ENCODE measurements at places on chromosomes 4 and X.

DNA sequence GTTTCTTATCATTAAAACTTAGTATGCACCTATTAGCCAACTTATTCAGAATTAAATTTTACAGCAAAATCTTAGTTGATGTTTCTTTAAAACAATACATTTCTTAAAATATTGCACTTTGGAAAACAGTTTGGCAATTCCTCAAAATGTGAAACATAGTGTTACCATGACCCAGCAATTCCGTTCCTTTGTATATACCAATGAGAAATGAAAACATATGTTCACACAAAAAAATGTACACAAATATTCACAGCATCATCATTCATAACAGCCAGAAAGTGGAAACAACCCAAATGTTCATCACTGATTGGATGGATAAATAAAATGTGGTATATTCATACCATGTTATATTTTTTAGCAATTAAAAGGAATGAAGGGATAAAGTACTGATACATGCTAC lies 50.2 kb downstream of the WDR44 start:
- no peak for DNase-seq

DNA sequence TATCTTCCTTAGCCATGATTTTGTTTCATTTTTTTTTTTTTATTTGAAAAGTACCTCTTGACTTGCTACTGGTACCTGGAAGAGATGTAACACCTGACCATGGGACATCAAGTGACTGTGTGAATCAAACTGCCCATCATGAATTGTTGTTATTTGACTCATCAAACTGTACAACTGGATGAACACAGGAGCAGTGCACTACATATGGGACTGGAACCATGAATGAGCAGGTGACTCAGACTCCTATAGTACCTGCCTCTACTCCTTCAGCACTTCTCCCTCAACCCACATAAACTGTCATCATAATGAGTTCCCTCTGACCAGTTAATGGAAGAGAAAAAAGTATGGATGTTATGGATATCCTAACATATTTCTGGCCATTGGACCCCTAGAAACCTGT lies 15.9 kb upstream of the UBE2D3 start:
- DNase-seq = no peak

DNA sequence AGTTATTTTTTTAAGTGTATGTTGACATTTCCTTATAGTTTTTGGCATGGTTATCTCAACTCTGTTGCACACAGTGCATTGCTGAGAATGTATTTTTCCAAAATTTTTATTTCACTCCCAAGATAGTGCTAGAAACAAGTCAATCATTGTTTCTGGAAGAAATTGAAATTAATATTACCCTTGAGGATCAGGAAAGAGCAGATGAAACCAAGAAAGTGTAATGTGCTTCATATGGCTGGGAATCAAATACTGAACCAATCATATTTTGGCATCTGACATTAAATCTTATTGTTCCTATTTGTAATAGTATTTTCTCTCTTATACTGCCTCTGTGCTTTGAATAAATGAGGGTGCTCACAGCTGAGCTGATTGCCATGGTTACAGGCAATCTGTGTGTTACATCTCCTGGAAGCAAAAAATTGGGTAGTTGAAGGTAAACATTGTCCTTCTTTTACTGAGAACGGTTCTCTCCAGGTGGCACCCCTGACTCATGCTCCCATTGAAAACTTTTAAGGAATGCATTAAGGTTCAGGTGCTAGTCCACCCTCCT lies 358.2 kb upstream of the NR3C2 start:
- DNase-seq = no peak

GRCh38 chr4:127203562-127204200 lies 429.1 kb upstream of the INTU start:
- no peak for DNase-seq

DNA sequence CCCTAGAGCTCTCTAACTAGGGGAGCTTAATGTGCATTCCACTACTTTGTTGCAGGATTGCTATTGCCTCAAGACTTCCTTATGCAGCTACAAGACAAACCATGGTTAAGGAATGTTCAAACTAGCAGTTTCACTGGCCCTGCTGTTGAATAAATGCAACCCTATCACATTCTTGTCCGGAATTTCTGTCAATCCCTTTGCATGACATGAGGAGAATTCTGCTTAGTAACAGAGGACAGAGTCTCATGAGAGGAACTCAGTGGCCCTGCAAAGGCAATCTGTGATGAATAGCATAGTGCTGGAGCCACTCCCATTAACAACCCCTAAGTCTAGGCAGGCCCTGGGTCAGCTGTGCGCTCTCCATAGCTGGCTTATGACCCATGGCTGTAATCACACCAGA lies 30.7 kb upstream of the SGMS2 start:
- DNase-seq = no peak

- no peak for DNase-seq
These were observed 39.7 kb downstream of the ACOX3 start for GRCh38 chr4:8400632-8401325.

GRCh38 chrX:57899064-57899463 lies 11.2 kb downstream of the ZXDA start:
- no peak for DNase-seq

- DNase-seq = no peak
These were observed 75.6 kb downstream of the MAML3 start for GRCh38 chr4:140078366-140078765.

DNA sequence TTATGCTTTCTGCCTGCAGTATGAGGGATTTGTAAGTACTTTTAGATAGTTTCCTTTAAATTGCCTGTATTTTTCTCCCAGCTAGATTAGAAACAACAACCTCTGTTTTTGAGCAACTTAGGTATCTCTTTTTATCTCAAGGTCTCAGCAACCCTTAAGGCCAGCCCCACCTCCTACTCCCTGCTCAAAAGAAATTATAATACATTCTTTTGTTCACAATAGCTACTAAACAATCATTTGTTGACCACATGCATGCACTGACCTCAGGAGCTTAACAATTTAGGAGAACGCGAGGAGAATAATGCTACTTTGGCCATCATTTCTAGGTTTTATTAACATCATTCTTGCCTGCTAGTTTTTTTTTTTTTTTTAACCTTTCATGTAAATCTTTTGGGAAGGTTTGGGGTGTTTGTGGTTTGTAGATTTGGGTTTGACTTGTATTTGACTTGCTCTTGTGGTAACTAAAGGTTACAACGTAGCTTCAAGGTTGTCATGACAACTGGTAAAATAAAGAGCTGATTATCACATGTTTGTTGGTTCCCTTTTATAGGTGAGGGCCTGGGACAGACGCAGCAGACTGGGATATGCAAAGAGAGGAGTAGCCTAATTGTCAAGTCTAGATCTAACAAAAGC lies 145.4 kb upstream of the PLAC1 start:
- no peak for DNase-seq

DNA sequence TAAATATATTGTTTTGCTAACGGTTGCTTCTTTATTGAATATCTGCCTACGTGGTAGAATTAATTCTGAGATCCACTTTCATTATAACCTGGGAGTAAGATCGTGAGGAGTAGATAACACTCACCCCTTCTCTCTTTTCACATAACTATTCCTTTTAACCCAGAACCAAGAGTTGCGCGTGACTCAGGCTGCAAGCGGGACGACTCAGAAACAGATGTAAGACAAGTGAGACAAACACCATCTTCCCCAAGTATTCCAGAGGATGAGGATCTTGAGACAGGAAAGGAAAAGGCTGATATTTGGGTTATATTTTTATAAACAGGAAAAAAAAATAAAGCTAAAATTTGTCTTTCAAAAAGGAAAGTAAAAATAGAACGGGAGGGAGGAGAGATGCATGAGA lies 318.8 kb upstream of the NOCT start:
- DNase-seq = no peak

DNA sequence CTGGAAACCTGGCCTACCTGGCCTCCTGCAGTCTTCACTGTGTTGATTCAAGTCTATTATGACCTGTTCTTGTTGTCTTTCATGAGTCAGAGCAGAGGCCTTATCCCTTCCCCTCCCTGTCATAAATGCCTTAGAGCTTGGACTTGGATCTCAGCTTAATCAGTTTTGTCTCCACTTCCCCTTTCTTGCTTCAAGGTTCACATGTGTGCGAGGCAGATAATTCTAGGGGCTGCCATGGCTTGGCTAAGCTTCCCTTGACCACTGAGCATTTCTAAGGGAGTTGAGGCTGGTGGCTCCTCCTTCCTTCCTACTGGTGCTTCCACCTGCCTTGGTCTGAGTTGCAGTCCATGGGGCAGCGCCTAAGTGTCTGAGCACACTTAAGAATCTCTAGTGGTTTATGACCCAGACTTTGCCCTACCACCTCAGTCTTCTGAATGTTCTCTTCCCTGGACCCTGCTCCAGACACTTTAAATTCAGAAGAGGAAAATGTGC lies 1.7 kb upstream of the HEPH start:
- DNase-seq = no peak

GRCh38 chrX:127439676-127440075 lies 612.5 kb downstream of the ACTRT1 start:
- DNase-seq = no peak

- DNase-seq = no peak
These were observed 540.0 kb downstream of the SPRY1 start for GRCh38 chr4:123936621-123937043.

DNA sequence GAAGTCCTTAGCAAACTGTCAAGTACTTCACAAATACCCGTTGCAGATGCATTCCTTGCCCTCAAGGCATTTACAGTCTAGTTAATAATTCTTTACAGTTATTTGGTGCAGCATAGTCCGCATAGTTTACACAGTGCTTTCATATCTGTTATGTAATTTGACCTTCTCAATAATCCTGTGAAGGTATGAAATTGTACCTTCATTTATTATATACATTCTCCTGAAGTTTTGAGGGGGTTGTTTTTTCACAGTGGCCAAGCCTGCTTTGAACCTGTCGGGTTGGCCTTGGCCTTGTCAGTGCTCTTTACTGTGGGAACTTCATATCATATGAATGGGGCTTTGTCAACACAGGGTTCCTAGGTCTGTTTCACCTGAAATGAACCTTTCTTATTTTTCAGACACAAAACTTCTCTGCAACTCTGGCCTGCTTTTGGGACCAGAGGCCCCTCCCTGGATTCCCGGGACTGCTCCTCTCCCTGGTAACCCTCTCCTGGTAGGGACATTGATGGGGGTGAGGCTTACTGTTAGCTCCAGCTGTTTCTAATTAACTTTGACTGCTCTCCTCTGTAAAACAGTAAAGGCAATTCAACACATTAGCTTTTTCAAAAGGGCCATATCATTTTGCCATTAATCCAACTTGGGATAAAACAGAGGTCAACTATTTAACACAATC lies 9.1 kb downstream of the IGFBP7 start:
- DNase-seq = no peak

GRCh38 chrX:124401696-124402095 lies 55.3 kb downstream of the SH2D1A start:
- no peak for DNase-seq

DNA sequence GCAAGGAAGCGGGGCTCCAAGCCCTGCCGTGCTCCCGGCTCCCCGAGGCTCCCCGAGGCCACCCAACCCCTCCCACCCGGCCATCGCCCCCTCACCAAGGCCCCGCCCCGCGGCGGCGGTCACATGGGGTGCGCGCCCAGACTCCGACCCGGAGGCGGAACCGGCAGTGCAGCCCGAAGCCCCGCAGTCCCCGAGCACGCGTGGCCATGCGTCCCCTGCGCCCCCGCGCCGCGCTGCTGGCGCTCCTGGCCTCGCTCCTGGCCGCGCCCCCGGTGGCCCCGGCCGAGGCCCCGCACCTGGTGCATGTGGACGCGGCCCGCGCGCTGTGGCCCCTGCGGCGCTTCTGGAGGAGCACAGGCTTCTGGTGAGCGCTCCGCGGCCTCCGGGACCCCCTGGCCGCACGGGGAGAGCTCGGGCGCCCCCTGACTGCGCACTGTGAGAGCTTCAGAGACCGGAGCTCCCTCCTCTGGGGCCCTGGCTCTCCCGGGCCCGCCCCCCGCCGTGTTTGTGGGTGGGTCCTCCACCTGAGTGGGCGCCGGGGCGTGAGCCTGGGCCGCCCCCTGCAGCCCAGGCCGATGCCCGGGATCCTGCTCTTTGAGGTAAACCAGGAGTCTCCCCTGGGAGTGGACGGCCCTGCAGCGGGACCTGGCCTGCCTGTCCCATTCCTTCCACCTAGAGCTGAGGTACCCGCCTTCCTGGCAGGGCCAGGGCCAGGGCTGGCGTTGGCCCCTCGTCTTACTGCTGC lies at the start of gene IDUA:
Gene IDUA, plus strand, starts transcription at position 166 of the 745 bp plus-strand sequence. Its CDS starts 41 bp downstream, at position 207.
- DNase-seq = no peak

DNA sequence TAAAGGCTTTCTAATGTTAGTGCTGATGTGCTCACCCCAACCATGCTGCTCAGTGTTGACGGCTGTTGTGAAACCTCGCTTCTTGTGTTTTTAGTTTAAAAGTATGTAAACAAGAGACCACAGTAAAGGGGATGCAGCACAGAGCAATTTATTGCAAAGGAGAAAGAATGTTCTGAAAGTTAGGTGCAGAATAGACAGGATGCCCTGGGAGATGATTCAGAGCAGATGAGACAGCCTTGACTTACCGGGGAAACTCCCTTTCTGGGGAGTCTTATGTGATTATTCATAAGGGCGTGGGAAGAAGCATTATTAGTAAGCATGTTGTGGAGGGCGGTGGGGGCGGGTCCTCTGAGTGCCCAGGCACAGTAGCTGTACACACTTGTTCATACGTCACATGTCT lies 47.7 kb downstream of the EVC start:
- peak; percentile 93 for DNase-seq

GRCh38 chr4:129231945-129232588 lies 136.1 kb downstream of the C4orf33 start:
- no peak for DNase-seq

- DNase-seq = no peak
These were observed 115.3 kb upstream of the ZNF827 start for GRCh38 chr4:146053891-146054290.

- DNase-seq = no peak
These were observed 17.6 kb upstream of the LCORL start for GRCh38 chr4:18039113-18039512.

DNA sequence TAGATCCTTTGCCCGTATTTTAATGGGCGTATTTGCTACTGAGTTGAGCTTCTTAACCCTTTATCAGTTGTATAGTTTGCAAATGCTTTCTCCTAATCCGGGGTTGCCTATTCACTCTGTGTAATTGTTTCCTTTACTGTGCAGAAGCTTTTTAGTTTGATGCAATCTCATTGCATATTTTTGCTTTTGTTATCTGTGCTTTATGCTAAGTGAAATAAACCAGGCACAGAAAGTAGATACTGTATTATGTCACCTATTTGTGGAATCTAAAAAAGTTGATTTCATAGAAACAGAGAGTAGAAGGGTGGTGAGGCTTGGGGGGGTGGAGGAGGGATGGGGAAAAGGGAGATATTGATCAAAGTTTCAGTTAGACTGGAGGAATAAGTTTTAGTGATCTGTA lies 17.7 kb downstream of the OGT start:
- no peak for DNase-seq

- no peak for DNase-seq
These were observed 9.7 kb downstream of the SLC39A8 start for GRCh38 chr4:102335616-102336015.

DNA sequence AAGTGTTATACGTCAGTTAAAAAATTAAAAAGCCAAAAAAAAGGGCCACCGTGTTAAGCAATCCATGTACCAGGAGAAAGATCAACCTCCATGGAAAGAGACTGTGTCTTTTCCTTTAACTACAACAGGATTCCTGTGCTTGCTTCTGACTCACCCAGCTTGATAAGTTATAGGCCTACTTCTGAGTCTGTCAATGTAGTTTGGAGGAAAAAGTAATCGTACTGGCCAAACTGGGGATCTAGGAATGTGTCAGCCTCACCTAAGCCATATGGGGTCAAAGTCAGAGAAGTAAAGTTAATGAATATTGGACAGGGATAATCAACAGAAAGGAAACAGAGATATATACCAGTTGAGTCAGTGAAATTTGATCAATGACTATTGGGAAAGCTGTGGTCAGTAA lies 470.8 kb upstream of the SLIT2 start:
- no peak for DNase-seq
